Astrocyte (in vitro differentiated cells and primary cell): ENCODE measurements at places on chromosomes 16 and 17. TPM values are rescaled to one million over a fixed set of nuclear protein-coding genes. Genes with fewer than 3 reads are reported as not detected.

DNA sequence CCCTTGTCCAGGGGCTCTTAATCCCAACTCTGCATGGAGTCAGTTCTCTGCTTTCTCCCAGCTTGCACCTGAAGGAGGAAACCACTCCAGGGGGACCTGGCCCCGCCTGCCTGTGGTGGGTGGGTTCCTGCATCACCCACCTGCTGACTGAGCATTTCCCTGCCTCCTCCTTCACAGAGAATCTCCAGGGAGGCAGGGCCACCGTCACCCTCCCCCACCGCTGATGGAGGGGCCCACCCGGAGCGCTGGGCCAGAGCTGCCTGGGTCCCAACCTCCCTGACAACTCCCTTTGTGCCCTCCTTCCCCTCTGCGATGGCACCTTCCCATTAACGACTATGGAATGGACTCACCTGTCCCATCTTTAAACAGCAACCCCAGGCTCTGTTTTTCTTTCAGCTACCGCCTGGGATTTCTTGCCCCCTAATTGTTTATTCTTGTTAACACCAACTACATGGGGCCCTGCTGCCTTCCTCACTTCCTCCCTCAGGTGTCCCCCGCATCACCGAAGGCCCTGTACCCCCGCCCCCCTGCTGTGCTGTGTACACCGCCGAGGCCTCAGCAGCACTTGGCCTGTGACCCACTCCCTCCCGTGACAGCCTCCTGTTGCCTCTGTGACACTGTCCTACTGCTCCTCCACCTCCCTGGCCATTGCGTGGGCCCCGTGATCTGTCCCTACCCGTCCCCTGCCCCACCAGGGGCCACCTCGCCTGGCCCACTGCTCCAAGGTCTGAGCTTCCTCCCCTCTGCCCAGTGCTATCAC, 842 bp upstream of the TEDC2 start:
- no peak overlapping the region for H3K27ac ChIP-seq
- peak overlapping the region; percentile 59 for H3K4me3 ChIP-seq
- H3K36me3 ChIP-seq, result peaks cover 8% of the 10 kb centered on the region
- peaks cover 14% of the 10 kb centered on the region for H3K4me1 ChIP-seq
- no peaks in the 10 kb centered on the region for H3K27me3 ChIP-seq
- DNase-seq, result no peak

GRCh38 chr17:16877099-16877498, 94.8 kb downstream of the TNFRSF13B start:
- H3K4me3 ChIP-seq, result no peak overlapping the region
- no peaks in the 10 kb centered on the region for H3K4me1 ChIP-seq

Gene VMO1
- 0.75 TPM in 1 of 2 replicates, not detected in the other for total RNA-seq

Gene GAS2L2
- 0.07 TPM in 1 of 2 replicates, not detected in the other for total RNA-seq

Gene CACNG1
- total RNA-seq, result not detected in 2 replicates
